ENCODE measurements at places on chromosomes 12 and 14.

DNA sequence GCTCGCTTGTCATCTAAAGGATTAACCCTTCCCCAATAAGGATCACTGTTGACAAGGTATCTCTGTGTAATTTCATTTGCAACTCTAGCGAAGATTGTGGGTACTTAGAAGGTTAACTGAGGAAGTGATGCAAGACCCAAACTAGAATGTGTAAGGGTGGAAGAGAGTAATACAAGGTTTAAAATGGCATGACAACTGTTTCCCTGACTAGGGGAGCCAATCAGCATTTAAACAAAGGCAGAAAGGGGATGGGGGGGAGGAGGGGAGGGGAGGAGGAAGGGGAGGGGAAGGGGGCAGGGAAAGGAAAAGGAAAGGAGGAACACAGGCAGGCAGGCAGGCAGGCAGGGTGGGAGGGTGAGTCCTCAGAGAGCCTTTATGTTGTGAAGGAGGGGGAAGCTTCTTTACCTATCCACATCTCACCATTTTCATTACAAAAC is 31.1 kb downstream of the NRDE2 start:
- DNase-seq, result no peak

- DNase-seq, result no peak
These were observed 4.2 kb upstream of the AMN1 start for GRCh38 chr12:31732926-31733548.

GRCh38 chr12:49761677-49762467 is 20.5 kb downstream of the TMBIM6 start:
- no peak for DNase-seq

DNA sequence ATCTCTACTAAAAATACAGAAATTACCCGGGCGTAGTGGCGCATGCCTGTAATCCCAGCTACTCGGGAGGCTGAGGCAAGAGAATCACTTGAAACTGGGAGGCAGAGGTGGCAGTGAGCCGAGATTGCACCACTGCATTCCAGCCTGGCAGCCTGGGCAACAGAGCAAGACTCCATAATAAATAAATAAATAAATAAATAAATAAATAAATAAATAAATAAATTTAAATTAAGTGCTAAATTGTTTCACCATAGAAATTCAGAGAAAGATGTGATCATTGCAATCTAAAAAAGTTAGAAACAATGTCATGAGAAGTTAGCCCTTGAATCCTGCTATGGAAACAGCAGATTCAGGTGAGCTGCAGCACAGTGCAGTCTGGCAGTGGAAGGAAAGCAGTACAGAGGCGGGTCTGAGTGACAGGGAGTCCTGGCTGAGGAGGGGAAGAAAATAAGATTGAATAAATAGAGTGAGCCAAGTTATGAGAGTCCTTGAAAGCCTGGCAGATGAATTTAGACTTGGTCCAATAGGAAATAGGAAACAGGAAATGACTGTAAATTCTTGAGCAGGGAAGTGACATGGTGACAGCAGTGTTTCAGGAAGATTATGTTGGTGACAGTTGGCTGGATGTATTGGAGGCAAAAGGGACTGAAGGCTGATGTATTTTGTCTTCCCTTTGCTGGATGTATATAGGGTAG is 241.5 kb downstream of the GXYLT1 start:
- DNase-seq, result no peak

DNA sequence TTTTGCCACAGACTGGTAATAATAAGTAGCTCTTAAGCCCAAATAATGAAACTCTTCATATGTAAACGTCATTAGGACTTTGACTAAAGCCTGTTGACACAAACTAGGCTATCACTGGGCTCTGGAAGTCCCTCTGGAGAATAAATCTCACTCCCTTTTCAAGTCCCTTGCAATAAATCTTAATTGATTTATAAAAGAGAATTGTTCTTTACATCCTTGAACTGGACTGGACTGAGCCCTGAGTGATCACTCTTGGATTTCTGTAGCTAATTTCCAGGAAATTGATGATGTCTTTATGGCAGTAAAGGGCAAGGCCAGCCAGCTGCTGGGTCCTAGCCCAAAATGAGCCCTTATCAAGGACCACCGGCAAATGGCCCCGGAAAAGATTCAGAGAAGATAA is 1162.7 kb downstream of the BCL11B start:
- no peak for DNase-seq

DNA sequence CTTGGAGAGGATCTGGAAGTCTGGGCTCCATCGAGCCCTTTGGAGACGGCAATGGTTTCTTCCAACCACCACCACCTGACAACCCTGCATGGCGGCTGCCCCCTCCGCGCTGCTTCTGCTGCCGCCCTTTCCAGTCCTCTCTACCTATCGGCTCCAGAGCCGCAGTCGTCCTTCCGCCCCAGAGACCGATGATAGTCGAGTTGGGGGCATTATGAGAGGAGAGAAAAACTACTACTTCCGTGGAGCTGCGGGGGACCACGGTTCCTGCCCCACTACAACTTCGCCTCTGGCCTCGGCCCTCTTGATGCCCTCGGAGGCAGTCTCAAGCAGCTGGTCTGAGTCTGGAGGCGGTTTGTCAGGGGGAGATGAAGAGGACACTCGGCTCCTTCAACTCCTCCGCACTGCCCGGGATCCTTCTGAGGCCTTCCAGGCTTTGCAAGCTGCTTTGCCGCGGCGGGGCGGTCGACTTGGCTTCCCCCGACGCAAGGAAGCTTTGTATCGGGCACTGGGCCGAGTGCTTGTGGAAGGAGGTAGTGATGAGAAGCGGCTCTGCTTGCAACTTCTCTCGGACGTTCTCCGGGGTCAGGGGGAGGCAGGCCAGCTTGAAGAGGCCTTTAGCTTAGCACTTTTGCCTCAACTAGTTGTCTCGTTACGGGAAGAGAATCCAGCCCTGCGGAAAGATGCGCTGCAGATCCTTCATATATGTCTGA is 499 bp downstream of the TOGARAM1 start:
- DNase-seq, result peak; percentile 6

DNA sequence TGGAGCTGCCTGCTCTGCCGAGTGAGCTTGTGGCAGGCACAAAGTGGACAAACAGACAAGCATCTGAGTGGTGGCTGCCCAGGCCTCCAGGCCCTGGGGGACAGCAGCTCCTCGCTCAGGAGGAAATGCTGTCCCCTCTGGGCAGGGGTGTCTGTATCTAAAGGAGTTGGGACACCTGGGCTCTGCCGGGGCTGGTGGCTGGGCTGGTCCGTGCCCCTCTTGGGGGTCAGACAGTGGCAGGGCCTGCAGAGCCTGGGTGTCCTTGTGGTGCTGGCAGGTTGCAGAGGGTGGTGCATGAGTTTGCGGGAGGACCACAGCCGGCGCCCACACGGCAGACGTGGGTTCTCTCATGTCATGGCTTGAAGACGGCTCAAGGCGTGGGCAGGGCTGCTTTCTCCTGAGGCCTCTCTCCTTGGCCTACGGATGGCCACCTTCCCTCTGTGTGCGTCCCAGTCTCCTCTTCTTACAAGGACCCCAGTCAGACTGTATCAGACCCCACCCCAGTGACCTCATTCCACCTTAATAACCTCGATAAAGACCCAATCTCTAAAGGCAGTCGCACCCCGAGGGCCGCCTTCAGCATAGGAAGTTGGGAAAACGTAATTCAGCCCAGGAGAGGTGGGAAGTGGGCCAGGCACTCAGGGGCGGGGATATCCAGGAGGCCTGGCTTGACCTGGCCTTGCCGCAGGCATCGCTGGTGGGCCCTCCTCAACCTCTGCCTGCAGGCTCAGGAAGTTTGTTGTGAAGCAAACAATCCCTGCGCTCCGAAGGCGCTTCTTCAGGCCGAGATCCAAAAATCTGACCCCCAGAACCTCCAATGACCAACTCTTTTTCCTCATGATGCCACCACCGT is 110.0 kb downstream of the KIF26A start:
- no peak for DNase-seq

- no peak for DNase-seq
These were observed 134.5 kb downstream of the SLC38A1 start for GRCh38 chr12:46134205-46134811.

- no peak for DNase-seq
These were observed 14.0 kb upstream of the CRY1 start for GRCh38 chr12:107107381-107107780.

DNA sequence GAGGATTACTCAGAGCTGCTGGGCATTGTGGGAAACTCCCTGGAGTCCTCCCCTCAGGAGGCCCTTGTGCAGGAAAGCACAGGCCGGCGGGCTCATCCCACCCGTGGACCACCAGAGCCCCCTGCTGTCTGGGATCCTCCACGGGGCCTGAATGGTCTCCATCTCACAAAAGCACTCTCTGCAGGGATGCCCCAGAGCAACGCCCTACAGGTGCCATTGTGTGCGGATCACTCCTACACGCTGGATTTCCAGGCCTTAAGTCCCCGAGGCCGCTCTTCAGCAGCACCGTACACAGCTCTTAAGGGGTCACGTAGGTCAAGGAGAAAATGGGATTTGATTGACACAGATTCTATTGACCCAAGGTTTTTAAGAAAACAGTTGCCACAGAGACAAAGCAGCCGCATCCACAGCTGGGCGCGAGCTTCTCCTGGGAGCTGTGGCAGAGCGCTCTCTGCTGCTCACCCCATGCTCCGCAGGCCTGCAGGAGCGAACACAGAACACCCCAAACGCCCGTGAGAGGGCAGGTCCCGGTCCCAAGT is 36.7 kb upstream of the RIMBP2 start:
- DNase-seq, result no peak

DNA sequence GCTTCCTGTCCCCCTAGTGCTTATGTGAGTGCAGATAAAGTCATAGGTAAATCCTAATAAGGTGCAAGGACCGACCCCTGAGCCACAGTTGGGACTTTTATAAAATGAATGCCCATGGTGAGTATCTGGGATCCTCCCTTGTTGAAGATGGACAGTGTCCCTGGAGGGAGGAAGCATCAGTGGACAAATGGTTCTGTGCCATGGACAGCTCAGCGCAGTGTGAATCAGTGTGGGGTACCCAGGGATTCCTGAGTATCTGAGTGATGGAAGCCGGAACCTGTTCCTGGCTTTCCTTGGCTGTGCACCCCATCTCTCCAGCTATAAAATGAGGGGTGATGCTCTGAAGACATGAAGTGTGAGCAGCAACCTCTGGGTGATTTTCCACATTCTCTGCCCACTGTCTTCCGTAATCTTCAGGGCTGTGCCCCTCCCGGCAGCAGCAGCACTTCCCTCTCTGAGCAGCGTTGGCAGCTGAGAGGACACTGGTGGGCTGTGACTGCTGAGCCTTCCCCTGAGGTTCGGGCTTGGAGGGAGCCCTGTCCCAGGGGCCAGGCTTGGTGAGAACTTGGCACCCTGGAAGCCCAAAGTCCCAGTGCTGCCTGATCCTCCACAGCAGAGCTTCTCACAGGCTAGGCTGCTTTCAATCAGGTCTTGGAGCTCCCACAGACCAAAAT is 25.0 kb downstream of the VCPKMT start:
- no peak for DNase-seq

DNA sequence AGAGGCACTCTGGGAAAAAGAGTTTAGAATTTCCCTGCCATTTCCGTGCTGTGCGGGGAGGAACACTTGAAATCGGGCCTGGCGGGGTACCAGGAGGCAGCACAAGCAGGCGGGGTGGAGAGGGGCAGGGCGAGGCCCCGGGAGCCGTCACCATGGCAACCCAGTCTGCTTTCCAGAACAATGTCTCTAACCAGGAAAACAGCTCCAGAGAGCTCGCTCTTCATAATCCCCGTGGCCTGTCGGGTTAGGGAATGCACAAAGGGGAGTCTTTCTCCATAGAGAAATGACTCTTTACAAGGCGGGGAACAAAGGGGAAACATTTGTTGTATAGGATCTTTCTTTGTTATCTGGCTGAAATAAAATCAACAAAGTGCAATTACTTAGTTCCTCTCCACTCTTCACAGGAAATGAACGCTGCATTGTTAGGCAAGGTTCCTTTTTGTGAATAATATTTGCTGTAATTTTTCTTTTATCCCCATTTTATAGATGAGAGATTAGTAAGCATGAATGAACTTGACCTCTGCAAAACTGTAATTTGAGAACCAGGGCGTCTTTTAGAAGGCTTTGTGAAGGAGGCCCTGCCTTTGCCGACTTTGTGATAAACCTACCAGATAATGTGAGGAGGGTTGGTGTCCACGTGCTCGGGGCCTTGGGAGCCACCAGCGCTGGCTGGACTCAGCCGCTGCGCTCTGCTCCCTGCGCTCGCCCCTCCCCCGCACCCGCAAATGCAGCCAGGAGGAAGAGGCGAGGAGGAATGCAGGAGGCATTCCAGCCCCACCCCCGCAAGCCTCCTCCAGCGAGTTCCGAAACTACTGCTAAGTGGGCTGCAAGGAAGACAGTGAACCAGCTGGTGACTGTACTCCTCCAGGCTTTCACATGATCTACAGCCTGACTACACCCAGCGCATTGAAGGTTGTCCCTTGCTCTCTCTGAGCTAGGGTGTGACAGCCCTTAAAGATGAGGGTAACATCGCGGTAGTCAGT is 105.2 kb upstream of the ATF7IP start:
- no peak for DNase-seq

- no peak for DNase-seq
These were observed 13.9 kb downstream of the DUSP16 start for GRCh38 chr12:12548713-12549112.

DNA sequence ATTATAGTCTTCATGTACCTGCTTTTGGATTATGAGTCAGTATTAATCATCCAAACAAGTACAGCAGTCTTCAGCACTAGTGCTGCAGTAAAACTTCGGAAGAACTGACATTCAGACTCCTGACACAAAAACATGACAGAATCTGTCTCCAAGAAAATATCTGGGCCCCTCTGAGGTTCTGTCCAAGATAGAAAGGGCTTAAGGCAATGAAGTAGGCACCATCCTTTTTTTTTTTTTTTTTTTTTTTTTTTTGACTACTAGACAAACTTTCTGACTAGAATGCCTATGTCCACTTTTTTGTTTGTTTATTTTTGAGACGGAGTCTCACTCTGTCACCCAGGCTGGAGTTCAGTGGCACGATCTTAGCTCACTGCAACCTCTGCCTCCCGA is 112.5 kb downstream of the MED13L start:
- no peak for DNase-seq

DNA sequence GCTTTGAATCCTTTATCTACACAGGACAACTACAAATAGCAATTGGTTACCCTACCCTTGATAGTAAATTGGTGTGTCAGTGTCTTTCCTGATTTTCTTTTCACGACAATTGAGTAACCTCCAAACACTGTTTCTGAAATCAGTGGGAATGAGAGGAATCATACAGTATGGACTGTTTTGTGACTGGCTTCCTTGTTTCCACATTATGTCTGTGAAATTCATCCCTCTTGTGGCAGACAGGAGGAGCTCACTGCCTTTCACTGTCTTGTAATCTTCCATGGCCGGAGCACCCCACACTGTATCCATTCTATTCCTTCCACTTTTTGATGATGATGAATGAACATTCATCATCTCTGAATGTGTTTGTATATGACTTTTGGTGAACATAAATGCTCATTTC is 164.0 kb upstream of the PZP start:
- no peak for DNase-seq
